ENCODE measurements at places on chromosomes 7 and 10. TPM values are rescaled to one million over a fixed set of nuclear protein-coding genes. Genes with fewer than 3 reads are reported as not detected.

- no peak for DNase-seq
Measured at GRCh38 chr10:33489501-33490176, 155.2 kb upstream of the NRP1 start.

GRCh38 chr10:116909307-116909706 lies 60.0 kb downstream of the ENO4 start:
- no peak for DNase-seq

The SFRP4 gene
- 2.4 TPM for total RNA-seq

DNA sequence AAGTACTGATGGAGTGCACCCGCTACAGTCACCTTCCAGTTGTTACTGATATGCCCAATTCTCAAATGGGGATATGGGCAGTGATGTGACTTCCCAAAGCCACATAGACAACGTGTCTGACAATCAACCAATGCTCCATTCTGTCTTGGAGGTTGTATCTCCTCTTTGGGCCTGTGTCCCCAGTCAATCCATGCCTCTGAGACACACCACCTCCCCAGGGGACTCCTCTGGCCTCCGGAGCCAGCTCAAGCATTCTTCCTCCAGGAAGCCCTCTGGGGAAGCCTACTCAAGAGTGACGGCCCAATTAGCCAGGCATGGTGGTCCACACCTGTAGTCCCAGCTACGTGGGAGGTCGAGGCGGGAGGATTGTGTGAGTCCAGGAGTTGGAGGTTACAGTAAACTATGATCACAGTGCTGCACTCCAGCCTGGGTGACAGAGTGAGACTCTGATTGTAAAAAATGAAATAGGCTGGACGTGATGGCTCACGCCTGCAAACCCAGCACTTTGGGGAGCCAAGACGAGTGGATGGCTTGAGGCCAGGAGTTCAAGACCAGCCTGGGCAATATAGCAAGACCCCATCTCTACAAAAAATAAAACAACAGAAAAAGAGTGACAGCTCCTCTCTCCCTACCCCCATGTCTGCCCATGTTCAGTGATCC lies 99.5 kb upstream of the TNRC18 start:
- DNase-seq = no peak

The DYDC2 gene
- total RNA-seq = 0.15 TPM

- DNase-seq = no peak
Measured at GRCh38 chr7:94400643-94401427, 6.1 kb downstream of the COL1A2 start.

The GIMAP1 gene
- total RNA-seq = not detected

The CPEB3 gene
- total RNA-seq = 1.8 TPM

The SLC29A4 gene
- total RNA-seq = 2.6 TPM

The TRPV5 gene
- total RNA-seq = not detected

- DNase-seq = no peak
Measured at GRCh38 chr7:29480451-29480850, 83.2 kb upstream of the PRR15 start.

The WDFY4 gene
- not detected for total RNA-seq

GRCh38 chr10:110017052-110017451 lies 9.3 kb downstream of the ADD3 start:
- no peak for DNase-seq

DNA sequence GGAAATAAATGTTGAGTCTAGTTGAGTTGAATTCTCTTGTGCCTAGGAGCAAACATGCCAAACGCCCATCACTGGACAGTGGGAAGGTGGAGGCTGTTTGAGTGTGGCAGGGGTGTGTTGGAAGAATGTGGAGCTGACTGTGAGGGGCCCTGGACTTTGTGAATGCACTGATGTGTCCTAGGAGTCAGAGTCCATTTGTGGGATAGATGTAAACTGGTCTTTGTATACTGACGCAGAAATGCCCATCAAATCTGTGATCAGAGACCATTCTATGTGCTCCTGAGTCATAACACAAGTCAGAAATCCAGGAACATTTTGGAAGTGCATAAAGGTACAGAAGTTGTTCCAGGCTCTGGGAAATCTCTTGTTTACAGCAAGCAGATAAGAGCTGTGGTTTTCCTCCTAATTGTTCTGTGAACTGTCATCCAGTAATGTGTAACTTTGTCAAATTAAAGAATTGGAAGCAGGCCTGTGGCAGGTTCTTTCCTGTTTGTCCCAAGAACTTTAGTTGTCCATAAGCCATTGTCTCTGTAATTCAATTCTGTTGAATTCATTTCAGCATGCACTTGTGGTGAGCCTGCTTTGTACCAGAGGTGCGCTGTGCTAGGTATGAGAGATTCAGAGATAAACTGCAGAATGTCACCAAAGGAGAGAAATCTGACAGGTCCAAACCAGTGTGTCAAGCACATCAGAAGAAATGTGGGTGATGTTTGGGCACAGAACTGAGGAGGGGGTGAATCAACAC lies 7.6 kb downstream of the PRXL2A start:
- DNase-seq = peak; percentile 92

DNA sequence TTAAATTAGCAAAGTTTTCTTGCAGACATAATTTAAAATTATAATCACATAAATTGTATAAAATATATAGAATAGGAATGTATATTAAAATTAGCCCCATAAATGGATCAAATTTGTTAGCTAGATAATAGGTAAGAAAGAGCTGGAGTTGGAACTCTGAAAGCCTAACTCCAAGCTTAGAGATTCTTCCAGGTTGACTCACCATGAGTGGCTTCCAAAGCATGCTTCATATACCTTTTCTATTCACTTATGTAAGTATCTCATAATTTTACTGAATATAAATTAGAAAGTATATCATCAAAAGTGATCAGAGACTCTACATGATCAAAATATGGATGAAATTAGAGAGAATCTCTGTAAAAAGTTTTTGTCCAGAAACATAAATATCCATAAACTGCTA lies 320.7 kb upstream of the MAGI2 start:
- DNase-seq = no peak

The PTPRZ1 gene
- not detected for total RNA-seq

The EEPD1 gene
- total RNA-seq = 3.6 TPM

DNA sequence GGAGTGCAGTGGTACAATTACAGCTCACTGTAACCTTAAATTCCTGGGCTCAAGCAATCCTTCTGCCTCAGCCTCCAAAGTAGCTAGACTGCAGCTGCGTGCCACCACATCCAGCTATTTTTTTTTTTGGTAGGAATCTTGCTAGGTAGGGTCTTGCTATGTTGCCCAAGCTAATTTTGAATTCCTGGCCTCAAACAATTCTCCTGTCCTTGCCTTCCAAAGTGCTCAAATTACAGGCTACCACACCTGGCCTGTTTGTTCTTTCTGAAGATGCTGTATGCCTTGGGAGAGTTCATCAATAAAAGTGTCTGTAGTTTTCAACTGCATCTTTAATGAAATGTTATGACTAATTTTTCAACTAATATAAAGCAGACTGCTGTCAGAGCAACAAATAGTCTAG lies 452 bp downstream of the SAMD9 start:
- DNase-seq = no peak
